Stimulated activated CD8-positive, alpha-beta memory T cell treated with anti-CD3 and anti-CD28 coated beads, Interleukin-2, amount 100 ng/mL, for 1 hour (primary cell): ENCODE measurements at places on chromosomes 6 and 20.

GRCh38 chr6:7529141-7529540, 12.3 kb upstream of the DSP start:
- DNase-seq: no peak

GRCh38 chr20:7911586-7912330, 28.5 kb downstream of the HAO1 start:
- DNase-seq: no peak

- no peak for DNase-seq
Measured at GRCh38 chr6:130760006-130760405, 67.2 kb upstream of the SMLR1 start.

GRCh38 chr6:41427642-41428335, 92.4 kb downstream of the NCR2 start:
- DNase-seq: no peak

- DNase-seq: no peak
Measured at GRCh38 chr20:62064770-62065673, 659 bp downstream of the TAF4 start.

DNA sequence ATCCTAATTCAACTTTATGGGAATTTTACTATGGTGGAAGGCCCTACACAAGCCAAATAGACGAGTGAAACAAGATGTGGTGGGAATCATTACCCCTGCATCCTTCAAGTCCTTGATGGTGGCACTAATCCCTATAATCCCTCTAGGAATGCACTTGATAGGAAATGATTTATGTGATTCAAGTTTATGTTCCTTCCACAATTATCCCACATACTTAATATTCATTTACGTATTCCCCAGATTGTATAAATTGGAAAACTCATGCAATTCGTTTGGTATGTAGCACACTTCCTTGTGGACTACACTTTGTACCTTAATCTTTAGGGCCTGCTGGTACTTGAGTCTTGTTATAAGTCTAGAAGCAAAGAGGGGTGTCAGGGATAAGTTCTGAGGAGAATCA, 40.8 kb downstream of the PKIB start:
- DNase-seq: no peak

GRCh38 chr20:37387519-37388269, 41.8 kb downstream of the SRC start:
- DNase-seq: no peak

DNA sequence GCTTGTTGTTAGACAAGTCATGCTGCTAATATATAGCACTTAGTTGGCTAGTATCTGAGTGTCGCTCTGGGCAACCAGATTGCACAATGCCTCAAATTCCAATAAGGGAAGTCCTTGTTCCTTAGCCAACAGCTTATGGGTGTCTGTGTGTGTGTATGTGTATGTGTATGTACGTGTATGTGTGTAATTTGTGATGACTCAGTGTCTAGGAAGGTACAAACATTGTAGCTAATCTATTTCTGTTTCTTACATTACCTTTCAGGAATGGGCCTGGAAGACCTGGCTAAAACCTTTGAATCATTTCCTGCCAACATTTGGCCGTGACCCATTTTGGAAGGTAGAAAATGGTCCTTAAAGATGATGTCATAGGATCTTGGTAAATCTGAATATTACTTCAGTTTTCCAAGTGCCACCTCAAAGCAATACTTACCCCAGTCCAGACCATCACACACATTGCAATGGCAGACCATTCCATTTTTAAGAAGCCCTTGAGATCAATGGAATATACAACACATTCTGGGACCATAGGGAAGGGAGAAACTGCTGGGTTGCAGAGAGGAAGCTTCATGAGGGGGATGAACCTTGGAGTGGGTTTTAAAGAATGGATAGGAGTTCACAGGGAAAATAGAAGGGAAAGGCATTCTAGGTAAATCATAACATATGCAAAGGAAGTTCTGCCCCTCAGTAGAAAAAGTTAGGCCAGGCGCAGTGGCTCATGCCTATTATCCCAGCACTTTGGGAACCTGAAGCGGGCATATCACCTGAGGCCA, 25.1 kb downstream of the NEDD9 start:
- DNase-seq: no peak

DNA sequence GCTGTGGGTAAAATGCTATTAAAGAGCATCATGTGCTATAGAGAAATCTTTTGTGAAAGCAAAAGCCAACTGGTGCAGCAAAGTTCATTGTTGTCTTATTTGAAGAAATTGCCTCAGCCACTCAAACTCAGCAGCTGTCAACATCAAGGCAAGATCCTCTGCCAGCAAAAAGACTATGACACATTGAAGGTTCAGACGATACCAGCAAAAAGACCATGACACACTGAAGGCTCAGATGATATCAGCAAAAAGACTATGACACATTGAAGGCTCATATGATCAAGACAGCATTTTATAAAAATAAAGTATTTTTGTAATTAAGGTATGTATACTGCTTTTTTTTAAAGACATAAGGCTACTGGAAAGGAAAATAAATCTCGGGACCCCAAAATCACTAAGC, 118.4 kb upstream of the RUNX2 start:
- no peak for DNase-seq

- DNase-seq: no peak
Measured at GRCh38 chr6:143755301-143755744, 77.6 kb downstream of the PHACTR2 start.

DNA sequence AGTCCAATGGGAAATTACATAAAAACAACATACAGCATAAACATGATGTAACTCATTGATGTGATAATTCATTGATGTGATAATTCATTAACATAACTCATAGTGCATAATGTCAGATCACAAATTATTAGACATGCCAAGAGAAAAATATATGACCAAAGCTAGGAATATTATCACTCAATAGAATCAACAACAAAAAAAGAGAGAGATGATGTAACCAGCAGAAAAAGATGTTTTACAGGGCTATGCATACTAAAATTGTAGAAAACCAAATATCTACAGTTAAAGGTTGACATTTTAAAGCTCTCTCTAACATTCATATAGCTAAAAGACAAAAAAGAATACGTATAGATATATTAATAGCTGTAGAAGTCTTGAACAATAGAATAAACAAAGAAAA, 1067.2 kb upstream of the ADGRB3 start:
- no peak for DNase-seq

DNA sequence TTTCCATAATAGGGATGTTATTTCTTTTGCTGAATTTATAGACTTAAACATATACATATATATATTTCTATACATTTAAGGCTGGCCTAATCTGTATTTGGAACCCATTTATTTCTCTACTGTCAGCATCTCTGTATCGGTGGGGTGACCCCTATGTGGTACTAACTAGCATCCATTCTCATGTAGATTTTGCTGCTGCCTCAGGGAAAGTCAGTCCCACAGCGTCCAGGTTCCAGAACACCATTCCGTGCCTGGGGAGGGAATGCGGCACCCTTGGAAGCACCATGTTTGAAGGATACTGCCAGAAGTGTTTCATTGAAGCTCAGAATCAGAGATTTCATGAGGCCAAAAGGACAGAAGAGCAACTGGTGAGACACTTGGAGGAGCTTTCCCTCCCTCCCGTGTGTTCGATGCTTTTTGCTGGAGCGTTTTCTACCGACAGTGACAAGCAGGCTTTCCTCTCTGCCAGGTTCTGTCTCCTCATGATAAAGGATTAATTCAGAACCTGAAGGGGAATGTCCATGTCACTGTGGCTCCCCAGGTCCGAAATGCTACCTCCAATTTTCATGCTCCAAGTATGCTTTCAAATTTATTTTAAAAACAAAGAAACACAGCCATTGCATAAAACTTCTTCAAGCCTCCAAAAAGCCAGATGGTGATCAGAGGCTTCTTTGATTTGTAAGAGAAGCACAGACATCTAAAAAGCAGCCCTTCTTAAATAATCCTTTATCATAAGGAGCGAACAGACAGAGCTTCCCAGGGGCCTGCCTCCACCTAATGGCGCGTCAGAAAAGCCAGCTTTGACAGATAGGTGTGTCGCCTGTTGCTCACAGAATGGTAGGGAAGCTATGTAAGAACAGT, 13.1 kb downstream of the TNFAIP3 start:
- no peak for DNase-seq

DNA sequence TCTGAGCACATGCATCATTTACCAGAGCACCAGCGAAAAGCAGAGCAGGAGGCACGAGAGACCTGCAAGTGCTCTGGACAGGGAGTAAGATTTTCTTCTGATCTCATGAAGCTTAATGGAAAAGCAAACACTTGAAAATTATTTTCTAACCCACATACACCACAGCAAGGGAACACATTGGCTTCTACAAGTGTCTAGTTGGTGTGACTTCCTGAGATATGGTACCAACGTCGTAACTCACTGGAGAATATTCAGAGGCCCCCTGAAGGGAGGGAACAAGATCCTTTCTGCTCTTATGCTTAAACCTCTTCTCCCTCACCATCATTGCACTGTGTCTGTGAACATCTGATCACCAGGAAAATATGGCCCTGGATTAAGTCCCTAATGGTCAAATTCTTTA, 48.6 kb downstream of the PSMB1 start:
- no peak for DNase-seq

DNA sequence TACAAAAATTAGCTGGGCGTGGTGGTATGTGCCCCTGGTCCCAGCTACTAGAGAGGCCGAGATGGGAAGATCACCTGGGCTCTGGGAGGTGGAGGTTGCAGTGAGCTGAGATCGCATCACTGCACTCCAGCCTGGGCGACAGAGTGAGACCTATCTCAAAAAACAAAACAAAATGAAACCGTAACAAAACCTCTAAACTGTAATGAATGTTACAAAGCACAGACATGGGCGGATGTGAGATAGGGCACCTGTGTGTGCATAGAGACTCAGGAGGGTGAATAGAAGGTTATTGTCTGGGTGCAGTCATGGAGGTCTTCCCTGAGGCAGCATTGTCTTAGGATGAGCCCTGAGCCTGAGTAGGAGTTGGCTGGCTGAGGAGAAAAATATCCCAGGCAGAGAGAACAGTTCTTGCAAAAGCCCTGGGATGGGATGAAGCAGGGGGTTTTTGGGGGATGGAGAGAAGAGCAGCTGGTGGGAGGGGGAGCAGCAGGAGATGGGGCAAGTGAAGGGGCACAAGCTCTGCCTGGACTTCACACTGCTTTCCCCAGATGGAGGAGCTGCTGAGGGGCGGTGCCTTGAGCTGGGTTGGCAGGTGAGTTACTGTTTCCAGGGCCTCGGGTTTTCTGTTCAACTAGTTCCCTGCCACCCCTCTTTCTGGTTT, 5.2 kb downstream of the BCAS4 start:
- DNase-seq: no peak
